GM12864 (cell line): ENCODE measurements at places on chromosomes 6 and 20.

GRCh38 chr20:16066571-16066970, 506.7 kb downstream of the KIF16B start:
- no peak for DNase-seq

- DNase-seq: no peak
These were observed 47.2 kb downstream of the BACH2 start for GRCh38 chr6:90249458-90249857.

GRCh38 chr6:39573541-39573940, 151.7 kb downstream of the KIF6 start:
- no peak for DNase-seq

DNA sequence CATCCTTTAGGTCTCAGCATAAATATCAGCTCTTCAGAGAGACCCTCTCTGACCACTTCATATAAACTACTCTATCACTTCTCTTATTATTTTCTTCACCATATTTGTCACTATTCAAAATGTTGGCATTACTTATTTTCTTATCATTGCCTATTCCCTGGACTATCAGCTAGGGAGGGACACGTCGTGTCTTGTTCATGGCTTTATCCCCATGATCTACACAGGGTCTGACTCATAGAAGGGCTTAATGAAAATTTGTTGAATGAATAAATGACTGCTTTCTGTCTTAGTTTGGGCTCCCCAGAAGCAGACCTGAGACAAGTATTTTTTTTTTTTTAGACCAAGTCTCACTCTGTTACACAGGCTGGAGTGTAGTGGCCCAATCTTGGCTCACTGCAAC, 3.0 kb upstream of the CDK5RAP1 start:
- no peak for DNase-seq

- no peak for DNase-seq
These were observed 53.5 kb downstream of the TRPC4AP start for GRCh38 chr20:35039146-35039545.

DNA sequence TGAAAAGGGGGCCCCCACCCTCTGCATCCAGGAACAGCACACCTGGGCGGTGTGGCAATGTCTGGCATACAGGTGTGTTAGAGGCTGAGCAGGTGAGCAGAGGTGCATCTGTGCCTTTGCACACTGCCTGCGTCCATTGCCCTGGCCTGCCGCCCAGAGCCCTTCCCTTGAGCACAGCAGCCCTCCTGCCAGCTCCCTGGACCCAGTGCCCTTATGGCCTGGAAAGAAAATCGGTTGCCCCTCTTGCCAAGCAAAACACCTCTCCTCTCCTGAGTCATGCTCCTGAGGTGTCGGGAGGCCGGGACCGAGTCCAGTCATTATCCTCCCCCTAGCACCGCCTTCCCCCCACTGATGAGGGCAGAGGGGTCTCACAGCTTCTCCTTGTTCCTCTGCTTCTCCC, 259.9 kb downstream of the SMOC2 start:
- DNase-seq: no peak

DNA sequence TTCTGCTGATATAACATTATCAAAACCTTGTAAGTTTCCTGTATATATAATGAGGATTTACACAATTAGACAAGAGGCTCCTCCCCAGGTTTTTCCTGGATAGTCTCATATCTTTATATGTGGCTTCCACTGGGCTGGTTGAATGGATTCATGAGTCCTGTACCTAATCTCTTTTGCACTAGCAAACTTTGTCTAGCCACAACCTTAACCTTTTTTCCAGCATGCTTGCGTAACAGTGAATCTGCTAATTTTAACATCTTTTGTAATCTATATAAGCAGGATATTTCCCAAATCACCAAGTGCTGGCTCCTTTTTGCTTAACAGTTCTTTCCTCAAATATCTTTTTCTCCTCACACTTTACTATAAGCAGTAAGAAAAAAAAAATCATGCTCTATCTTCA, 153.6 kb downstream of the COL21A1 start:
- no peak for DNase-seq

- no peak for DNase-seq
These were observed 18.2 kb upstream of the MYB start for GRCh38 chr6:135162678-135163439.

- DNase-seq: no peak
These were observed 111.6 kb upstream of the TENT5A start for GRCh38 chr6:81864124-81864523.

GRCh38 chr20:50313827-50314677, 123.4 kb downstream of the CEBPB start:
- DNase-seq: no peak
